NCI-H187 treated with DMSO at 0.1 percent for 48 hours (cell line): ENCODE measurements at places on chromosomes 2 and 18.

- DNase-seq = no peak
Observed at GRCh38 chr2:241546771-241547498, 11.6 kb upstream of the BOK start.

DNA sequence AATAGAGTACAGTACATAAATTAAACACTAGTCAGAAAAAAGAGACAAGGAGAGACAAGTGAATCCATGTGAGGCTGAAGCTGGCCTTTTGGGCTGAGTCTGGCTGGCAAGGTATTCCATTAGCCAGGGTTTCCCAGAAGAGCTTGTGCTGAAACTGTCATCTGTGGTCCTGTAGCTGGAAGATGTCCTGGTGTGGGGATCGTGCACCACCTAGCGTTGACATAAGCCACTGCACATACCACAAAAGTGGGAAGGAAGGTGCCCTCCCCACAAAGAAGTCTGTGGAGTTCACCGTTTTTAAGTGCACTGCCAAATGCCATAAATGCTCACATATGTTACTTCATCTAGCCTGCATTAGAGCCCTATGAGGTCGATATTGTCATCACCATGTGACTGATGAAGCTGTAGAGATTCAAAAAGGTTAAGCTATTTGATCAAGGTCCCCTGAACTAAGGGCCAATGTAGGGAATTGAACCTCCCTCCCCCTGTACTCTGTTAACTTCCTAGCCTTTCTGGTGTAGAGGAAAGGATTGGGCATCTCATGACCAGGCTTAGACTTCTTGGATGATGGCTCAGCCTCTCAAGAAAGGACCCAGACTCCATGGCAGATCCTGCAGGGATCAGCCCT is 31.9 kb upstream of the GALNT14 start:
- DNase-seq = peak; percentile 49

GRCh38 chr18:29436459-29436858 is 1259.5 kb upstream of the CDH2 start:
- DNase-seq = no peak

- no peak for DNase-seq
Observed at GRCh38 chr2:65660340-65660739, 227.9 kb upstream of the SPRED2 start.

DNA sequence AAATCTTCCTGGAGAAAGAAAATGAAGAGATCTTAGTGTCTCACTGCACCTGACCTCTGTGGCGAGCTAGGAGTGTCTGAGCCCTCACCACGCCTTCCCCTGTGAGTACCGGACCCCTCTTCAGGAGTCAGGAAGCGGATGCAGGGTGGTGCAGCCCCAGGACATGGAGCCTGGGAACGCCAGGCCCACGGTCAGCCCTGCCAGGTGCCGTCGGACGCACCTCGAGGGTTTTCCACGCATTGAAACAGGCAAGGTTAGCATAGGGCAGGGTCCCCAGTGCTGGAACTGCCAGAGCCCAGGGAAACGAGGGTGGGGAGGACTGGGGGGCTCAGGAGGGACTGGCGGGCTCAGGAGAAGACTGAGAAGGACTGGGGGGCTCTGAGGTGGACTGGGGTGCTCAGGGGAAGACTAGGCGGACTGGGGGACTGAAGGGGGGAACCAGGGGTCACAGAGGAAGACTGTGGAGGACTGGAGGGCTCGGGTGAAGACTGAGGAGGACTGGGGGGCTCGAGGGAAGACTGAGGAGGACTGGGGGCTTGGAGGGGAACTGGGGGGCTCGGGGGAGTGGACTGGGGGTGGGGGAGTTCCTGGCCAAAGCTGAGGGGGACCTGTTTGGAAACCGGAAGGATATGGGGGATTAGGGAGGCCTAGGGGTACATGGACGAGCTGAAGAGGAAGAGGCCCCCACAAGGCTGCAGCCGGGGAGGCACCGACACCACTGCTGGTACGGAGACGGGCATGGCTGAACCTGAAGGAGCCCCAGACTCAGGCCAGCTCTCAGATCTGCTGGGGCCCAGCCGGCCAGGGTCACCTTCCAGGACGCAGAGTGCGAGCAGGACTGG is 65.2 kb upstream of the SNTG2 start:
- DNase-seq = no peak

DNA sequence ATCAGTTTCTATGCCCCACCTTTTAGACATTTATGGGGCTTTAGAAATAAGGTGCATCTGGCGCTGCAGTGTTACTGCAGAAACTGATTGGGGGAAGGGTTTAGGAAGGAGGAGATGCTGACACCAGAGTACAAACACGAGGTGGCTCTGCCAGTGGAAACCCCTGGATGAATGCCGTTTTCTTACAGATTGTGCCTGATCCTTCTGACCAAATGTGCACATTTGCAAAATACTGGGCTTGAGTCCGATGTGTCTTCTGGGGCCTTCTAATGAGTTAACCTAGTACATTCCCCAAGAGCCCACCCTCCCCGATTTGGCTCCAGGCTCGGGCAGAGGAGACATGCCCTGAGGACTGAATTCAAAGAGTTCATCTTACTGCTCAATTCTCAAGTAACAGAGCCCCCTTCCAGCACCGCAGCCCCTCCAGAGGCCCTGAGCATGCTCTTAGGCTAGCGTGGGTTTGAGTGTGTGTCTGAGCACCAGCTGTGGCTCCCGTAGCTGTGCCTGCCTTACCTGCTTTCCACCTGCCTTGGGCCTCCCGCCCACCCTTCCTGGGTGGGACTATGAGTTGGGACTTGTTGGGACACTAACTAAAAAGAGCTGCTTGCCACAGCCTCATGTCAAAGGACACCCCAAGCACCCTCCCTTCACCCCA is 116.7 kb upstream of the COPS8 start:
- no peak for DNase-seq

DNA sequence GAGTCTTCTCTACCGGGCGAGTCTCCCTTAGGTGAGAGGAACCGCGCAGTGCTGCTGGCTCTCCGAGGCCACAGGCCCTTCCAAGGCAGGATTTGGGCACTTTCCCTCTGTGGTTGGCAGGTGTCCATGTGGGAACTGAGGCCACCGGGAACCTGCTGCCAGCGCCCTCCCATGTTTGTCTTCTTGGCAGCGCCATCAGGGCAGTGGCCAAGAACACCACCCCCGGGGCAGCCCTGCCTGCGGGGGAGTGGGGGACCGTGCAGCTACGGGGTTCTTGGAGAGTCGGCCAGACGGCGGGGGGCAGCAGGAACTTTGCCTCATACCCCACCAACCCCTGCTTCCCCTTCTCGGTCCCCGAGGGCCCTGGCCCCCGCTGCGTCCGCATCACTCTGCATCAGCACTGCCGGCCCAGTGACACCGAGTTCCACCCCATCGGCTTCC is 10.0 kb downstream of the CAPN10 start:
- DNase-seq = no peak

DNA sequence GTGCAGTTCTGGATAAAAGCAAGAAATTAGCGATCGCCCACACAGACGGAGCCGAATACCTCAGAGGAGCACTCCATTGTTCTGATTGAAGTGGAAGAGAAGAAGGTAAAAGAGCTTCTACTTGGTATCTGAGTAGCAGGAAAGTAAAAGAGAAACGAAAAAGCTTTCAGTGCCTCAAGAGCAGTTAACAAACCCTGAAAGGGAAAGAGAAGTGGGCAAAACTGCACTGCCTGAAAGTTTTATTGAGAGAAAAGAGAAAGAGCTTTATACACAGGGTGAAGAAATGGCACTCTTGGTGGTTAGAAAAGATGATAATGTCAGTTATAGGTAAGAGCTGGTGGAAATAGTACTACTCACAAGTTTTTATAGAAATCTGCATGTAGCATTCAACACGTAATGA is 192.8 kb downstream of the CDCA7 start:
- DNase-seq = no peak

DNA sequence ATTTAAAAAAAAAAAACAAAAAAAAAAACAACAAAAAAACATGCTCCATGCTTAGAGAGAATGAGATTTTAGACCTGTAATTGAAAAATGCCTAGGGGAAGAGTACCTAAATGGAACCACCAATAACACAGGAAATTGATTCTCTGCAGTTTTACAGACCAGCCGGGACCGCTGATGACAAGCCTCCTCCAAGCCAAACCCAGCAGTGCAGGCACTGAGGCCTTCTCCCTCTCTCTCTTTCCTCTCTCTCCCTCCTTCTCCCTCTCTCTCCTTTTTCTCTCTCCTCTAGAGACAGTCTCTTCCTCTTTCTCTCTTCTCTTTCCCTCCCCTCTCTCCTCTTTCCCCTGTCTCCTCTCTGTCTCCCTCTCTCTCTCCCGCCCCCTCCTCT is 228.8 kb upstream of the COPS8 start:
- DNase-seq = no peak

DNA sequence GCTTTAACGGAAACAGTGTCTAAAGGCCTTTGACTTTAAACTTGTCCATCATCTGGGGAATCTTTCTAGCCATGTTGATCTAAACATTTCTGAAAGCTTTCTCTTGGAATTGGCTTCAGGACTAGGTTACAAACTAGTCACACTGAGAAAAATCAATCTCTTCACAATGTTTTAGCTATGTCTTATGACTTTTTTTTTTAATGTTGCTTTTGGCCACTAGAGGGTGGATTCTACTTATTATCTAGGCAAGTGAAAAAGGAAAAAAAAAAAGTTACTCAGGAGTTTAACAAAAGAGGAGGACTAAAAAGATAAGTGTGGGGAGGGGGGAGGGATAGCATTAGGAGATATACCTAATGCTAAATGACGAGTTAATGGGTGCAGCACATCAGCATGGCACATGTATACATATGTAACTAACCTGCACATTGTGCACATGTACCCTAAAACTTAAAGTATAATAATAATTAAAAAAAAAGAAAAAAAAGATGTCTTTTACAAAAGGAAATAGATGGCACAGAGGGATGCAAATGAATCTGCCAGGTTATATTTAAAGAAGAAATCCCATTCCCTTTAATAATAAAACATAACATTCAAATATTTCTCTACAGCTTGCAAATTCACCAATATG is 160.4 kb upstream of the PID1 start:
- no peak for DNase-seq

- no peak for DNase-seq
Observed at GRCh38 chr2:186181625-186182024, 304.4 kb upstream of the ZC3H15 start.

- DNase-seq = no peak
Observed at GRCh38 chr2:235514627-235515363, 21.0 kb downstream of the AGAP1 start.

DNA sequence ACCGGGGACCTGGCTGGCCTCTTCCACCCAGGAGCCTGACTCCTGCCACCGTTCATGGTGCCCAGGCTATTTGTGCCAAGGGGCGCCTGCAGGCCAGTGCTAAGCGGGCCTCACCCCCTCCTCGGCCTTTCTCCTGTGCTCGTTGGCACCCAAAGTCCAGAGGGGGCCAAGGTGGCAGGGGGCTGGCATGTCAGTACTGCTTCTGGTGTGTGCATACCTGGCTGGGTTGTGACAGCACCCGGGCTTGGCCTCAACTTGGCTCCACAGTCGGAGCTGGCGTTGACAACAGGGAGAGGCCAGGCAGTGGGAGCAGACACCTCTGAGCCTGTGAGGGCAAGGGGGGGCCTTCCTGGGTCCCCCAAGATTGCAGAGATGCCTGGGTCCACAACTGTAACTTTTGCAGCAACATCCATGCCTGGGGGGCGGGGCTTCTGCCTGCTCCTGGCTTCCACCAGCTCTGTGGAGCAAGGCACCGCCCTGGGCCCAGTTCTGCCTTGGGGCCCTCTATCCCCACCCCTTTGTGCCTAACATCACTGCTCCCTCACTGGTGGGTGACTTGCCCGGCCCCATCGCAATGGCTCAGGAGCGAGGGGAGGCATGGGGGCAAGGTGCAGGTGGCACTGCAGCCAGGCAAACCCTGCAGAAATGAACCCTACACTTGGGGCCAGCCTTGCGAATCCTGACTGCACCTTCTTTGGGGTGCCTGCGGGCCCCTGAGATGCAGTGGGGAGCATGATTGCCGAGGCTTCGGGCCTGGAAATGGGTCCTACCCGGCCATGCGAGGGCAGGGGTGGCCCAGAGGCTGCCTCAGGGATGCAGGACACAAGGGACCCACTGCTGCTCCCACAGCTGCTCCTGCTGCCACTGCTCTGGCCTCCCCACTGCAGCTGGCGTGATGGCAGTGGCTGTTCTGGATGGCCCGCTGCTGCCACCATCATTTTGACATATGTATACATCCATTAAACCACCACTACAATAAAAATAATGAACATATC is 35.9 kb downstream of the PTPN4 start:
- DNase-seq = no peak
